Omental fat pad (tissue), 4 donors: ENCODE measurements at places on chromosomes 2 and 18. TPM values are rescaled to one million over a fixed set of nuclear protein-coding genes. Genes with fewer than 3 reads are reported as not detected.

The INPP5D gene
- 30.5 TPM for total RNA-seq

The PROKR1 gene
- total RNA-seq, result 1.7 TPM

DNA sequence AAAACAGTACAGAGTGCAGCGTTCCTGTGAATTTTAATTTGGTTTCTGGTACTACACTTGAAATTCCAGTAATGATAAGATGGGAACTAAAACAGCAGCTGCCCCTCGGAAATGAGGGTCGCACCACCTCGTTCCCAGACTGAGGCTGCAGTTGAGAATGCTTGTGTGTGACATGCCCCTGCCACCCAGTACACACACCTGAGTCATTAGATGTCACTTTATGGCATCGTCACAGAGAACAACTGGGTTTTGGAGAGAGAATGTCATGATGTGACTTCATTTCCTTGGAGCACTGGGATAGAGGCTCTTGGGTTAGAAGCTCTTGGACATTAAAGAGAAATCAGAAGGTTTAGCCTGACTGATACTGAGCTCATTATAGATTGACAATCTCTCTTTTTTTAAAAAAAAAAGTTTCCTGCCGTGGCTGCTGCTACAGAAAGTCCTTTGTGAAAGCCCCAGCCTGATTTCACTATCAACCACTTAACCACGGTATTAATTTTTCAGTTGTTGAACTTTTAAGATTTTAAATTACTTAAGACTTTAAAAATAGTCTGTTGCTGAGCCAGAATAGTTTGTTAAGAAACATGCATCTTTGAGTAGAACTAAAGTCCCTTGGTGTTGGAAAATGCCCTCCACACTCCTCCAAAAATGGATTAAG is 24.5 kb downstream of the BCL2L11 start:
- no peak for DNase-seq

DNA sequence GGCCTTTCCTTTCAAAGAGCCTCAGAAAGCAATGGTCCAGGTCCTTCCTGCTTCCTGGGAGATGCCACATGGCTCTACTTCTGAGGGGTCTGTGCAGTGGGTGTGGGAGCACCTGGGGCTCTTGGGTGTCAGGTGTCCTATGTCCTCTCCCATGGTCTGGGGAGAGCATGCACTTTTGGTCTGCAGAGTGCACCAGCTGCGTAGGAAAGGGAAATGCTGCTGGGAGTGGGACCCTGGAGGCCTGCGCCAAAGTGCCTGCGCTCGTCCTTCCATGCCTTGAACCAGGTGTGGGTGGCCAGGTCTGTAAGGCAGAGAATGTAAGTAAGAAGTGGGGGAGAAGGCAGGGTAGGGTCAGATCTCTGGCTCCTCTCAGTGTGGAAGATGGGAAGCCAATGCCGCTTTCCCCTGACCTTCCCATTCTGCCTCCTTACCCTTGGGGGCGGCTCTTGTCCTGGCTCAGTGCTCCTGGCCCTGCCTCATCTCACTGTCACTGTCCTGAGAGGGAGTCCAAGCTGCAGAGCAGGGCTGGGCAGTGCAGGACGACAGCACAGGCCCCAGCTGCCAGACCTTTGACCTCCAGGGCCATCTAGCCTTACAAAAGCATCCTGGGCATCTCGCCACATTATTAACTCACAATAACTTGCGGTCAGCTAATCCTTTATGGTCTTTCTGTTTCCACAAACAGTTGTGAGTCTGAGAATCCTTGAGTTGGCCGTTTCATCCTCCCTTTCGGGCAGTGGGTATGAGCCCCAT is 6.6 kb upstream of the PROM2 start:
- DNase-seq, result no peak

DNA sequence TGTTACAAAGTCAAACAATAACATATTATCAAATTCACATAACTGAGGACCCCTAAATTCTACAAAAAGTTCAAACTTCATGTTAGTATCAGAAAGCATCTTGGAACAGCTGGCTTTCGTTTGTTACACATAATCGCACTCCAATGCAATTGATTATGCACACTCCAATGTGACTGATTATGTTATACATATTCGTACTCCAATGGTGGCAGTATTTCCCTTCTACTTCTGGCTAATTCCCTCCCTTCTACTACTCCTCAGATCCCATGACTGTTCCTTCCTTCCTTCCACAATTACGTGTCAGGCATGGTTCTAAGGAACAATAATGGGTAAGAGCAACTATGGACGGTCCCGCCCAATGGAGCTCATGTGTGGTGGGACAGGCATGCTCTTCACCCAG is 137.1 kb upstream of the CCDC150 start:
- no peak for DNase-seq

- DNase-seq, result peak; percentile 7
Observed at GRCh38 chr2:128310761-128311160, 7.9 kb downstream of the HS6ST1 start.

DNA sequence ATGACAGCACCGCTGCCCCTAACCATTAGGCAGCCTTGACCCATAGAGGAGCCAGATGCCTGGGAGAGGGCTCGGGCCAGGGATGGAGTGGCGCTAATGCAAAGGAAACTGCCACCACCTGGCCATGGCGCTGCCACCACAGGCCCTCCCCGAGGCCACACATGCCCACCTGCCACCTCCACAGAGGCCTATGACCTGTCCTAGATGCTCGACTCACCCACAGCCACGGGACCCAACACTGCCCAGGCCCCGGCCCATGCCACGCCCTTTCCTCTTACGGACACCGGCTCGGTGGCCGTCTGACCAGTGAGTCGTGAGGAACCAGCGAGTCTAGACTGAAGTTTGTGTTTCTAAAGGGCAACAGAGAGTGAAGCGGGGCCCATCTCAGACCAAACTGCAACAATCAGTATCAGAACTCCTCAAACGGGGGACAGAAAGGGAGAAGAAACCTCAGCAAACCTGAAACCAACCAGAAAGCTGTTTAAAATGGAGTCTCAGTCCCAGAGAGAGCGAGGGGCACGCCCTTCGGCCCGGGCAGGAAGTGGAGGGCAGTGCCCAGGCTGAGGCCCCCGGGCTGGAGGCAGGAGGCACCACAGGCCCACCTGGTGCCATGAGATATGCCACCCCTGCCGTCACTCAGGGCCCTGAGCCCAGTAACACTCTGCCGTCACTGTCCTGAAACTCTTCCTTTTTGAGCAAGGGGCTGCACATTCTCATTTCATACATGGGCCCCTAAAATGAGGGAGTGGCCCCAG is 711 bp downstream of the GPR17 start:
- no peak for DNase-seq

DNA sequence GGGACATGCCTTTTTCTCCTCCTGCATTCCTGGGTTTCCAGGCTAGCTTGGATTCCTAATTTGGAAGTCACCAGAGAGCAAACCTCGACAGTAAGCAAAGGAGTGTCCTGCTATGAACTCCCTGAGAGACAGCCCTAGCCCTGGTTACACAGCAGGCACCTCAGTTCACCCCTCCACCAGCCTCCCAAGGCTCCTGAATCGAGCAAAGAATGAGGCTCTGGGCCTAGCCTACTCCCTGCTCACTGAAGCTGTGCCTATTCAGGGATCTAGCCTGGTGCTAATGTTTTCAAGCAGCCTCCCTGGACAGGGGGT is 66.7 kb upstream of the RMDN2 start:
- no peak for DNase-seq

The OTOF gene
- total RNA-seq, result 0.06 TPM

DNA sequence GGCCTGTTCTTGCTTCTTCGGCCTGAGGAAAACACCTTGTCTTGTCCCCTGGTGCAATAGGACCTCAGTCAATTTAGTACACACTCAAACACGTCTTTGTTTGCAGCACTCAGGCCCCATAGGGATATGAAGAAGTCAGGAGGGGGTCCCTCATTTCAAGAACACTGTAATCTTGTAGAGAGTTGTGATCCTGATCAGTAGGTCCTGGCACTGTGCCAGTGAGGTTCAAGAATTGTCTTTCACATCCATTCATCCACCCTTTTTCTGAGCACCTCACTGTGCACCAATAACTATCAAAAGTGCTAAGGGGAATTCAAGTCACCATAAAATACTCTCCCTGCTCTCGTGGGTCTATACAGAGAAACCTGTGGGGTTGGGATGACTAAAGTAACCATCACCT is 131.4 kb upstream of the LHCGR start:
- DNase-seq, result no peak
